ENCODE measurements at places on chromosomes 12 and 14.

GRCh38 chr14:50031602-50032313, 84.6 kb downstream of the VCPKMT start:
- DNase-seq: no peak

DNA sequence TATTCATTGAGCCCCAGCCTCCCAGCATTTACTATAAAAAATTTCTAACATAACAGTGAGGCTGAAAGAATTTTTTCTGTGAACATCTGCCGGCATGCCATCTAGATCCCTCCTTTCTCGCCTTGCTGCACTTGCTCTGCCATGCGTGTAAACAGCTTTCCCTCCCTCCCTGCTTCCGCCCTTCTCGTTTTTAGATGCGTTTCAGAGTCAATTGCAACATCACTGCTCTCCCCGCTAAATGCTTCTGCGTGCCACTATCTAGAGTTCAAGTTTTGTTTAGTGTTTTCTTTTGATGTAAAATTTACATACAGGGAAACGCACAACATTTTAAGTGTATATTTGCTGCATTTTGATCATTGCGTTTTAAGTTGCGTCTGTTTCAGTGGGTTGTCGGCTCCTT, 83.6 kb downstream of the CCDC92 start:
- DNase-seq: no peak

DNA sequence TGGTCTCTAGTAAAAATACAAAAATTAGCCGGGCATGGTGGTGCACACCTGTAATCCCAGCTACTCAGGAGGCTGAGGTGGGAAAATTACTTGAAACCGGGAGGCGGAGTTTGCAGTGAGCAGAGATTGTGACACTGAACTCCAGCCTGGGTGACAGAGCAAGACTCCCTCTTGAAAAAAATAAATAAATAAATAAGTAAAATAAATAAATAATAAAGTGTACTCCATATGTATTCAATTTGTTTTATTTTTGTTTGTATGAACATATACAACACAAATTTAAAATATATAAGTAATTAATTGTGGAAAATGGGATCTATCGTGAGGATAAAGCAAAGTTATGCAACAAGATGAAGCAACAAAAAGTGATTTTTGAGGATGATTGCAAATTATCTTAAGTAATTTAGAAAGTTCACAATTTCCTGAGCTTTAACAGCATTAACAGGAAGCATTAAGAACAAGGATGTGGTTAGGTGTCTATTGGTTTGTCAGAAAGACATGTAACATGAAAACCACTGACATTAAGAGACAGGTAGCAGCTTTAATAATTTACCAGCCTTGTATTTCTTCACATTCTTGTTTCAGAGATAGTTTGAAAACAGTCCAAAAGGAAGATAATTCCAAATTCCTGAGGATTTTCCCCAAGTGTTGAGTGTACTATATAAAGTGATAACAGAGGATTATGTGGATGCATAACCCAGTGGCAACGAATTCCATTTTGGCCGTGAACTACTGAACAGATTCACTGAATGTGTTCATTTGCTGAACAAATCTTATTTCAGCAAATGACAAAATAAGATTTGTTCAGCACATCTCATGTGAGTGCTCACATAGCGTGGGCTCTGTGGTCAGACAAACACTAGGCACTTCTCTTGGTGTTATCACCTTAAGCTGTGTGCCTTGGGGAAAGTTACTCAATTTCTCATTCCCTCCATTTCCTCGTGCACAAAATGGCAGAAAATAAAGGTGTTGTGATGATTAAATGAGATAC, 68.6 kb upstream of the RESF1 start:
- no peak for DNase-seq

- peak; percentile 34 for DNase-seq
Observed at GRCh38 chr12:87274594-87275245, 754.5 kb downstream of the C12orf50 start.

- no peak for DNase-seq
Observed at GRCh38 chr12:43976027-43976426, 140.1 kb downstream of the TMEM117 start.

- DNase-seq: no peak
Observed at GRCh38 chr12:71691504-71692129, 5.7 kb downstream of the TMEM19 start.

GRCh38 chr14:66649498-66649897, 141.6 kb downstream of the GPHN start:
- no peak for DNase-seq

DNA sequence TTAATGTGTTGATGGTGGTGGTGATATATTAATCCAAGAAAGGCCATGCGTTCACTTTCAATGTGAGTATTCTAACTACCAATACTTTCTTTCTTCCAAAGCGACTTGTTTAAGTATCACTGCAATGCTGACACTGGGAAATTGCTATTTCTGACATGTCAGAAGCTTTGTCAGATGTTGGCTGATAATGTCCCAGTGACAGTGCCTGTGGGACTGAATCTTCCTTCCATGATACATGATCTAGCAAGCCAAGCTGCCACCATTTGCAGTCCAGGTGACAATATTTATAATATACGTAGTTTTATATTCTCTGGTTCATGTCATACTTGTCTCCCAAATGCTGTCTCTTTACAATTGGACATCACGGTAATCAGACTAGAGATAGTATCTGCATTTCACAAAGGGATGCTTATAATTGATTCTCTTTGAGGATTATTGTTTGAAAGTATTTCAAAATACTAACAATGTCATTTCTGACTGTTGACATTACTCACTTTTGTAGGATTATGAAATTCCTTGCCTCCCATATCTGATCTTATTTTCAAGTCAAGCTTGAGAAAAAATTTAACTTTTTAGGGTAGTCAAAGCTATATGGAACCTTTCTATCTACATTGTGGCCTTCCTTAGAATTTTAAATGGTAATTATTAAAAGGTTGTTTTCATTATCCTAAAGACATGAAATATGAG, 57.3 kb downstream of the KNTC1 start:
- DNase-seq: no peak

DNA sequence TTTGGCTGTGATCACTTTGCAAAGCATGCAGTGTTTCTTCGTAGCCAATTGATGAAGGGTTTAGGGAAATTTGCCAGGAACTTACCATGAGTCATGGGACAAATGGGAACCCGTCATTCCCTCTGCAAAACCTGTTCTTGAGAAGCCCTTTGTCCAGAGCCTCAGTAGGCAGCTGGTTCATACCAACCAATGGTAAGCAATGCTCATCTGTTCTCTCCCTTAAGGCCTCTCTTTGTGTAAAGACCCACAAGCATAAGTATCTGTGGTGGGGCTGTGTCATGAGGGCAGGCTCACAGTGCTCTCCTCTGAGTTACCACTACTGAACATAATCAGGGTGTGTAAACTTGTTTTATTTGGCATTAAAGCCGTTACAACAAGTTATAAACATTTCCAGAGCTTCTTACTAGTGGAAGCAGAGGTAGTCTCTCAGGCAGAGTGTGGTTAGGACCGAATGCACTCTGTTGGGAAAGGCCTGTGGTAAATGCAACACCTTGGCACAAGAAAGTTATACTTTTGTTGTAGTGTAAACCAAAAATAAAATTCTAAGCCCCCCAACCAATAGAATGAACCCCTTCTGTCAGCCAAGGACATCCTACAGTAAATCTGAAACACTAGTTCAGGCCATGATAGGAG, 119.8 kb downstream of the SINHCAF start:
- no peak for DNase-seq

DNA sequence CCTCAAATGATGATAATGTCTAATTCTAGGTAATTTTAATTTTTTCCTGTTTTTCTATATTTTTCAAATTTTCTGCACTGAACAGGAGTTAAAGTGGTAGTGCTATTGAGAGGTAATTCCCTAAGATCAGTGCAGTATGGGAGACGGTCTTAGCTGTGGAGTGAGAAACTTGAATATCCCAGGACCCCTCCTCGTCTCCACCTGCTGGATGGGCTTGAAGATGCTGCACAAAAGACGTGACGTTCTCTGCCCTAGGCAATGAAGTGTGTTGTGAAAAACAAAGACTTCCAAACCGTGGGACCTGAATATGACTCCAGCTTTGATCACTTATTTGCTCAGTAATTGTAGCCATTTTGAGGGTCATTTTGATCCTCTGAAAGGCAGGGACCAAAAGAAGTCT, 298.1 kb downstream of the VRK1 start:
- no peak for DNase-seq

- no peak for DNase-seq
Observed at GRCh38 chr12:24996820-24997219, 47.9 kb upstream of the BCAT1 start.

DNA sequence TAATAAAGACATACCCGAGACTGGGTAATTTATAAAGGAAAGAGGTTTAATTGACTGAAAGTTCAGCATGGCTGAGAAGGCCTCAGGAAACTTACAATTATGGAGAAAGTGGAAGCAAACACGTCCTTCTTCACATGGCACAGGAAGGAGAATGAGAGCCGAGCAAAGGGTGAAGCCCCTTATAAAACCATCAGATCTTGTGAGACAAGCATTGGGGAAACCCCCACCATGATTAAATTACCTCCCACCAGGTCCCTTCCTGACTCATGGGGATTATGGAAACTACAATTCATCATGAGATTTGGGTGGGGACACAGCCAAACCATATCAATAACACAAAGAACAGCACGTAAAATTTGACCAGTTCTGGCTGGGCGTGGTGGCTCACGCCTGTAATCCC, 85.6 kb upstream of the ATF7IP start:
- no peak for DNase-seq

DNA sequence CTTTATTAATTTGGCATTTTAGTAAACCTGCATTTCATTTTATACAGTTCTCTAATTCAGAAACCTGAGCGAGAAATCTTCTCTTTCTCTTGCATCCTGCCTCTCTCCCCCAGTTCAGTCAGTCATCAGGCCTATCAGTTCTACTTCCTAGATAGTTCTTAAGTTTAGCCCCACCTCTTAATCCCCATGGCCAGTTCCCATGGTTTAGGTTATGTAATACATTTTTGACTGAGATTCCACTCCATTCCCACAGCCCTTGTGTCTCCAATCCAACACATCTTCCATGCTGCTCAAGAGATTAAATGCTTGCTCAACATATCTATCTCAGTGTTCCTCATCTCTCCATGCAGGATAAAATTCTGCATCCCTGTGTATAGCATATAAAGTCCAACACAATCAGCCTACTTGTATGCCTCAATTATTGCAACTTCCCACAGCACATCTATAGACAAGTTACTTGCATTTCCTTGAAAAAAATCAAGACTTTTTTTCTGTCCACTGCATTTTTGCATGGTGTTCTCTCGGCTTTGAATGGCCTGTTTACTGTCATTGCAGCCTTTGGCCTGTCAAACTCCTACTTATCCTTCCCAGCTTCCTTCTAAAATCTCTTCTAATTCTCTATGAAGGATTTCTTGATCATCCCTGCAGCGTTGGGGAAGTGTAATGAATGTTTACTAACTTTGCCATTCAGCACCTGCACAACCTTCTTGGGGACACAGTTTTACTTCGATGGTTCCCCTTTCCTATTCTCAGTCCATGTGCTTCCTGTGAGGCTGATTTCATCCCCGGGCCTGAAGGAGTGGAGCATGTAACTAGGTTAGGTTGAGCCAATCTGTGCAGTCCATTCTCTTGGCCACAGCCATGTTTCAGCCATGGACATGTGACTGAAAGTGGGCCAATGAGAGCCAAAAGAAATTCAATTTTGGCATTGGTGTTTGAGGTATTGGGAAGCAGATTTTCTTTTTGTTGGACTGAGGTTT, 80.8 kb downstream of the DACT1 start:
- no peak for DNase-seq

GRCh38 chr14:30610787-30611343, 11.3 kb upstream of the SCFD1 start:
- DNase-seq: peak; percentile 93

DNA sequence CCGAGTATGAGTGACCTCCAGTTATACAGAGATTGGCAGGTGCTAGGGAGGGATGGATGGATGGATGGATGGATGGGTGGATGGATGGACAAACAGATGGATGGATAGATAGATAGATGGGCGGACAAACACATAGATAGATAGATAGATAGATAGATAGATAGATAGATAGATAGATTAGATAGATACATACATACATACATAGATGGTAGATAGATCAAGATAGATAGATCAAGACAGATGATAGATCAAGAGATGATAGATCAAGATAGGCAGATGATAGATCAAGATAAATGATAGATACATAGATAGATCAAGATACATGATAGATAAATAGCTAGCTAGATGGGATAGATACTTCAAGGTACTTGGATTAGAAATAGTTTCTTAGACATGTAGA, 18.6 kb upstream of the RFLNA start:
- DNase-seq: no peak

DNA sequence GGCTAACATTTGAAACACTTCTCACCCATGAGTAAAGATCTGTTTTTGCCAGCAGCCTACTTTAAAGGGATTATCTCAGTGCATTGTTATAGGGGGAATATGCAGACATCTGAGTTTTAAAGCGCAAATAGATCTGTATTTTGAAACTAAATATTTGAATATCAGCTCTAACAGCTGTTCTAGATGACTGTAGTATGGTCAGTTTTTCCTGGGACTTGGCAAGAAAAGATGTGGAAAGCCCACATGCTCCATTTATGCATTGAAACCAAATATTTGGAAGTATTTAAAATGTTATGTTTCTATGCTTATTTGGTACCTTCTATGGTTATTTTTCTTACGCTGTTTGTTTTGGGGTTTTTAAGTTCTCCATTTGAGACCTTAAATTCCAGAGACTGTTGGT, 41.7 kb downstream of the RIC8B start:
- no peak for DNase-seq

GRCh38 chr12:47835006-47835830, 15.5 kb upstream of the HDAC7 start:
- no peak for DNase-seq

DNA sequence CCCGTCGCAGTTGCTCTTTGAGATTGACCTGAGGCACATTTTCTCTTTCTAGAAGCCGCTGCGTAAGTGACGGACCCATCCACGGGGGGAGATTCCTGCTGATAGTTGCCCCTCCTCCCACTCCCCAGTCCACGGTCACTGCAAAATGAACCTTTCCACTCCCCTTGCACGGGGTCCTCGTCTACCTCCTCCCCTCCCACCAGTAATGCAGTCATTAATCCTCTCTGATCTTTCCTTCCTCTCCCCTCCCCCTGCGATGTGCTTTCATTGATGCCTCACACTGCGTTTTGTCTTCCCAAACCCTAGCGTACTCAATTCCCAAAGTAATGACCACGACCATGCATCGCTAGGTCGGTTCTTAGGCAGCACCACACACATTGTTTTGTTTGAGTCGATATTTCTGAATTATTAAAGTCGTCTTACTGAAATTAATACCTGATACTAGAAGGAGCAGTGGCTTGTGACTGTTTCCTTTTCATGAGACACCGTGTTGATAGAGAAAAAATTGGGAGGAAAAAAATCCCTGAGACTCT, 857 bp downstream of the ETNK1 start:
- peak; percentile 49 for DNase-seq

DNA sequence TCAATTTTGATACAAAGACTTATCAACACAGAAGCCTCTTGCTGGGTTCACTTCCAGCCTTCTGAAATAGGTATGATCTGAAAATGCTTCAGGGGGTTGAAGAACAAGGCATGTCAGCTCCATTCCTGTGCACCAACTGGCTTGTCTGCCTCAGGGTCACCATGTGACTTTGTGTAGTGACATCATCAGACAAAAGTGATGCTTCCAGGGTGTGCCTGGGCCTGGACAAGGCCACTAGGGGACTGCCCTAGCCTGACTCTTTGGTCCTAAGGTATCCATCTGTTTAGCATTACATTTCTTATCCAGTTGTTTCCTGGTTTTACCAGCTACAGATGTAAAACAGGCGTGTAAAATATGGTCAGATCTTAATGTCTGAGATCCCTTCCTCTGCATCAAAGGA, 155.6 kb downstream of the CAND1 start:
- no peak for DNase-seq
